Neural progenitor cell (in vitro differentiated cells): ENCODE measurements at places on chromosomes 11 and 22. TPM values are rescaled to one million over a fixed set of nuclear protein-coding genes. Genes with fewer than 3 reads are reported as not detected.

DNA sequence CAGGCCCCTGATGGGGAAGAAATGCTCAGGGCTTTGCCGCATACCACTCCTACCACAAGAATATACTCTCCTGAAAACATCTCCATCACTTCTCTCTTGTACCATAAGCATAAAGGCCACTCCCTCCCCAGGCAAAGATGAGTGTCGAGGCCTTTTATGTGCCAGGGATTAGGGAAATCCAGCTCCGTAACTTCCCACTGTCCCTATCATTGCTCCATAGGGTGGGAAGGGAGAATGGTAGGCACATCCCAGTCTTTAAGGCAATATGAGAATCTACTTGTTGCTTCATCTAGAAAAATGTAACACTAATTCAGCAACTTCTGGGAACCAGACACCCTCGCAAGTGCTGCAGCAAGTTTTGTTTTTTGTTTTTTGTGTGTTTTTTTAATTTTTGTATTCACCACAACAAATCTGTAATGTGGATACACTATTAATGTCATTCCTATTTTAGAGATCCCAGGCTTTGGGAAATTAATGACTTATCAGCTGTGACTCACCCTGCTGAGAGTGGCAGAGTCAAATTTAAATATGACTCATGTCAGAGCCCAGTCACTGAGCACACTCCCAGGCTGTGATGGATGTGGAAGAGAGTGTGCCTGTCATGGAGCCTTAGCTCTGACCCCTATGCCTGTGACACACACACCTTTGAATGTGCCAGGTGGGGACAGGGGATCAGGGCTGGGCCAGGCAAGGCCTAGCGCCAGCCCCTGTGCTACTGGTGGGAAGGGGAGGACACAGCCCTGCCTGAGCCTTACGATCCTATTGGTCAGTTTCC lies 23.4 kb downstream of the PANX1 start:
- peaks cover 6% of the 10 kb centered on the region for H3K36me3 ChIP-seq
- H3K27ac ChIP-seq: no peak overlapping the region
- no peaks in the 10 kb centered on the region for H3K27me3 ChIP-seq
- H3K4me3 ChIP-seq: no peak overlapping the region
- no peak for DNase-seq
- H3K4me1 ChIP-seq: peaks cover 11% of the 10 kb centered on the region

GRCh38 chr11:134676516-134677287 lies 264.7 kb upstream of the B3GAT1 start:
- no peaks in the 10 kb centered on the region for H3K27me3 ChIP-seq
- no peak for DNase-seq
- H3K4me1 ChIP-seq: no peaks in the 10 kb centered on the region
- no peak overlapping the region for H3K4me3 ChIP-seq
- H3K36me3 ChIP-seq: no peaks in the 10 kb centered on the region

GRCh38 chr22:45484742-45485141 lies 17.9 kb upstream of the FBLN1 start:
- H3K4me1 ChIP-seq: peaks cover 14% of the 10 kb centered on the region
- H3K27ac ChIP-seq: no peak overlapping the region
- DNase-seq: no peak

GRCh38 chr11:33452836-33453624 lies 195.8 kb downstream of the HIPK3 start:
- DNase-seq: no peak
- H3K36me3 ChIP-seq: no peaks in the 10 kb centered on the region

The CTSW gene
- total RNA-seq: not detected in 2 replicates
